Vagina (tissue), 2 donors: ENCODE measurements at places on chromosomes 3 and 15. TPM values are rescaled to one million over a fixed set of nuclear protein-coding genes. Genes with fewer than 3 reads are reported as not detected.
A peak's percentile ranks its signal among the peaks of the same experiment; 100 is the strongest.

GRCh38 chr3:134161898-134162615 lies 88.6 kb downstream of the RYK start:
- no peak for DNase-seq

DNA sequence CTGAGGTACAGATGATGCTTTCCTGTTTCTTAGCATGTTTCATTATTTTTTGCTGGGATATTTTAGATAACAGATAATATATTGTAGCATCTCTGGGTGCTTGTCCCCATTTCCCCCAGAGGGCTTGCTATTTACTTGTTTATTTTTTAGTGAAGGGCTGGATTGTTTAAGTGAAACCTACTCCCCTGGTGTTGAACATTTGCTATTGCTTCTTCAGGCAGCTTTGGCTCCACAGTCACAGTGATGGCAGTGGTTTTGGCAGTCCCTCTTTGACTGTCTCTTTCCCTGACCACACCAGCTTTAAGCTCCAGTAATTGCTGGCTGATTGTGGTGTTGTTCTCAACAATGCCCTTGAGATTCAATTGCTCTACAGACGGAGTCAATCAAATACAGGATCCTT lies 128.9 kb downstream of the KLF13 start:
- no peak for DNase-seq

DNA sequence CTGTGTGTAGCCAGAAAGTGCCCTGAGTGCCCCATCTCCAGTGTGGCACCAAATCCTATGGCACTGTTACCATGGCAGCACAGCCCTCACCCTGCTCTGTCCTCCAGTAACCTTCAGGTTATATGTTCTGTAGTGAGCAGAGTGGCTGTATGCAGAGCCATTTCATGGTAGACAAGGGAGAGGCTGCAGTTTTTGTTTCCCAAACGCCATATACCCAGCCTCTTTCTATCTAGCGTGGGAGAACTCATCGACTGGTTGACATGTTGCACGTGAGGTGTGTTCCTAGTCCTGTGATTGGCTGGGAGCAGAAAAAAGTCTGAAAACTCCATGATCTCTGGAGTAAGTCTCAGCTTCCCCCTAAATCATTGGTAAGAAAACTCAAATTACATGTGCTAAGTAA lies 2.0 kb downstream of the SIDT1 start:
- no peak for DNase-seq

GRCh38 chr3:188370081-188370830 lies 216.3 kb downstream of the LPP start:
- DNase-seq = no peak

- DNase-seq = no peak
Observed at GRCh38 chr3:4852780-4853748, 126.2 kb upstream of the BHLHE40 start.

DNA sequence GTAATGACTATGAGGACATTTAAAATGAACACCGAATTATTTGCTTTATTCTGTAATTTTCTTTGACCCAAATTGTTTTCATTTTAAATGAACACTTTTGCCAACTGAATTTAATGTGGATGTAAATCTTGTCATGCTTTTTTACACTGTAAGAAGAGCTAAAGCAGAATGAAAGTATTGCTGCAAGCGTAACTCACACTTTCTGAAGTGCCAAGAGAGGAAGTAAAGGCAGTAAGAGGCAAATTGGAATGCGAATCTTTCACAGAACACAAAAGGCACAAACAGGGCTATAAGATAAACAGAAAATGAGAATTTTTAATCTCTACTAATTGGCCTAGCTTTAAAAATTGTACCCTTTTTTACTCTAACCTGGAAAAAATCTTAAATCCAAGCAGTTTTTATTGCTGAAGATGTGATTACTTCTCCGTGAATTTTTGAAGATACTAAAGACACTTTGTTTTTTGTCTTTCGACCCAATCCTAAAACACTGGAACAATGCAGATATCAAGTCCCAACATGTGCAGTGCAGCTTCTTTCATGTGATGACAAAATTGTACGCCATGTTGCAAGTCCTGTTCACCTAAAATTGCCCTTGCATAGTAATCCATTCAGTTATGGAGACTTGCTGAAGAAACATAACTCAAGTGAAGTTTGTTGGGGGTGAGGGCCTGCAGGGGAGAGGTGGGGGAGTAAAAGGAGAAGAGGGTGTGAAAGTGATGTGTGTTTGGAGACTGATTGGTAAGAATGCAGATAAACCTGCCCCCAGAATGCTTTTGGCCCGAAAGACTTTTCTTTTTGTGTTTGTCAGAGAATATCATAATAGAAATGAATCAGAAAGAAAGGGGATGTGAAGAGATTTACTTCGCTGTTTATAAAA lies 1.4 kb downstream of the ARID3B start:
- no peak for DNase-seq

DNA sequence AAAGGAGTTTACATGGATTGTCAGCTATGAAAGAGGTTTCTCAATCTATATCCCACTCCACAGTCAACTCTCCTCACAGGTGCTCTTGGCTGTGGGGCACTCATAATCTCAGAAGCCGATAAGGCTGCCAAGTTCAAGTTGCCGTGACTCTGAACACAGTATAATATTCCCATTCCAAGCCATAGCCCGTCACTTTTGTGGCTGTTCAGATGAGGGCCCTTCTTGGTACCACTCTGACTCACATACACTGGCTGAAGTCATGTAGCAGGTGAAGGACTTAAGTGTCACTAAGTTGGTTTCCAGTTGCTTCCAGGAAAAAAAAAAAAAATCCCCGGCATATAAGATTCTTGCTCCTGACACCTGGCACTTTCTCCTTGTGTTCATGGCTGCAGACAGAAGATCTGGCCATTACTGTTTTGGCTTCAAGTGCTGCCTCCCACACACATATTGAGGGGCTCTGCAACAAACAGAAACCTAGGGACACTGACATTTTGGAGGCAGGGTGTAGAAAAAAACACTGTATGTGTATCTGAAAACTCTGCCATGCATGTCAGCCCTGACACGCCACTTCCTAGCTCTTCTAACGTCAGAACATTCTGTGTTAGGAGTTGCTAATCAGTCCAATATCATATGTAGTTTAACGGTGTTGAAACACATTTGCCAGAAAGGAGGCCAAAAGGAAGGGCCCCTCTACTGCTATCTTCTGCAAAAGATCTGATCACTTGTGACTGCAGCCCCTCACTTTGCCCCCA lies 170.2 kb upstream of the ICE2 start:
- no peak for DNase-seq

GRCh38 chr3:171309906-171310359 lies 150.3 kb downstream of the TNIK start:
- DNase-seq = no peak

- no peak for DNase-seq
Observed at GRCh38 chr3:133443649-133444422, 44.0 kb downstream of the BFSP2 start.

DNA sequence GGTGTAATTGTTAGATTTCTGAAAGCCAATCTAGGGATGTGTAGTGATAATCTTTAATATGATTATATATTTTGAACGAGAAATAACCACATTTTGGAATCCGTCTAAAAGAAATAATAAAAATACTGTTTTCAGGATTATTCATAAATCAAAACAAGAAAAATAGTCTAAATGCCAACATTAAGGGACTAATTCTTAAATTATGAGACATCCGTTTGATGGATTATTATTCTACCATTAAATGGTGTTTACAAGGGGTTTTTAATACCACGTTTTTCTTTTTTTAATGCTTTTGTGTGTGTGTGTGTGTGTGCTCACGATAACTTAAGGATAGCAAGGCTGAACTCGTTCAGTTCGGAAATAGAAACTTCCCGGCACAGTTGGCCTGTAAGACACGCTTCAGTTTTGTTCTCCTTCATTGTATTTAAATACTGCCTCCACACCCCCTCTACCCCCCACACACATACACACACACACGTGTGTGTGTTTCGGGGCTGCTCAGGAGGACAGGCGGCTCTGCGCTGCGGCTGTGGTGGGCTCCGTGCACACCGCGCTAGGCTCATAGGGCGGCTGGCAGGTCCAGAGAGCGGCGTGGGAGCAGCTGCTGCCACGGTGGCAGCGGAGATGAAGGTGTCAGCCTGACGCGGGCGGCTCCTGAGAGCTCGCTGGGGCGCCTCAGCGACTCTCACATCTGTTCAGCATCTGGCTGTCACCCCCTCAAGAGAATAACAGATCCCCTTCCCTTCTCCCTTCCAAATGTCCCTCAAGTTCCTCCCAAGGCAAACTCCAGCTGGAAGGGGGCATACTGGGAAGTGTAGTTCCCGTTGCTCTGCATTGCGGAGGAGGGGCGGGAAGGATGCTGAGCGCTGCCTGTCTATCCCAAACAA lies 23.0 kb upstream of the ANP32A start:
- no peak for DNase-seq

DNA sequence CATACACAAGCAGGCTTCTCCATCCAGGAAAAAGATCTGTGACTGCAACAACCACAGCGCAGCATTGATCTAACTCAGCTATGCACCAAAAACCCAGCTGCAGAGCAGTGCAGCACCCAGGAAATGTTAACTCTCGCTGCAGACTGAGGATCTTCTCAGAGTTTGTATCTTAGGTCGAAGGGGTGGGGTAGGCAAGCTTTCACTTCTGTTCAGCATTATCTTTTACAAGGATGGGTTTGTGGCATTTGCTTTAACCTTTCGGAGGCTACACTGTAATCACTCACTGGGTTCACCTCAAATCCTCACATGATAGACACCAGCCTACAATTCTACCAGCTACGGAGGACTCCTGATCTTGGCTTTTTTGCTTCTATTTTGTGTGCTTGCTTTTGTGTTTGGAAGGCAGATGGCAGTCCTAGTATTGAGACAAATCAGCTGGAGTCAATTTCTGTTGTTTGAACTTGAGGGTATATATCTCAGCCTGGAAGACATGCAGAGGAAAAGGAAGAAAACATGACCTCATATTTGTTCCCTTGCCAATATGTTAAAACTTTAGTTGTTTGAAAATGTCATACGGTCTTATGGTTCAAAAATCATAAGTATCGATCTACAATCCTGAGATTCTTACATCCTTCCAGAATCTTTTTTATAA lies 25.2 kb downstream of the LRRK1 start:
- no peak for DNase-seq

GRCh38 chr15:66498501-66499386 lies 1.2 kb upstream of the SNAPC5 start:
- DNase-seq = no peak

DNA sequence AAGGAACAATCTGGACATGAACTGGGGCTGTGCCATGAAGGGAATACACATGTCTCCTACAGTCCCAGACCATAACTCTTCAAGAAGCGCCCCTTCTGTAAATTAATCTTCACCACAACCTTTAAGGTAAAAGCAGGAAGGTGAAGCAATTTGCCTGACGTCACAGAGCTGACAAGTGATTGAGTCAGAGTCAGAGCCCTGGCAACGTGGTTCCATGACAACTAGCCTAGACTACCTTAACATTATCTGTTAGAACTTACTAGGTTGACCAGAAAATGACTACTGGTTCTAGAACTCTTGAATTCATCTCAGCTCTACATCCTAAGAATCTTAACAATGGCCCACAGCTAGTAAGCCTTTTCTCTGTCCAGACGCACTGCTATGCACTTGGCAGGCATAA lies 124.6 kb downstream of the NTRK3 start:
- no peak for DNase-seq

GRCh38 chr3:107208100-107208499 lies 169.1 kb upstream of the CCDC54 start:
- no peak for DNase-seq

- no peak for DNase-seq
Observed at GRCh38 chr3:53120336-53120735, 9.9 kb downstream of the RFT1 start.

- DNase-seq = no peak
Observed at GRCh38 chr15:101459579-101460300, 29.8 kb downstream of the PCSK6 start.

GRCh38 chr3:10247679-10248183 lies 528 bp upstream of the TATDN2 start:
- no peak for DNase-seq

- no peak for DNase-seq
Observed at GRCh38 chr3:77699125-77699691, 659.3 kb downstream of the ROBO2 start.

DNA sequence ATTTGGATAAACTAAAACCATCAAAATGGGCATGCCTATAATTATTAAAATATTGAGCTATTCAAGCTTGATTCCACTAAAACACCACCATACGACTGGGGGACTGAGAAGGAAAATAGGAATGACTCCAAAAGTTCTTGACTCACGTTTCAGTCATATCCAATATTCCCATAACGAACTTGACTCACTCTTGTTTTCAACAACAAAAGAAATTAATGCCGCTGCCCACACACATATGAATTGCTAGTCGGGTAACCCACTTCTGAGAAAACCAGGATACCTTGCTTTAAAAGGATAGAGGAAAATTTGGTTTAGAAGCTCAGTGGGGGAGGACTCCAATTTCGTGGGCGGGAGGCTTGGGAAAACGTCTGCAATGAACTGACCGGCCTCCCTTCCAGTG lies 5.2 kb downstream of the HTR3C start:
- DNase-seq = no peak

GRCh38 chr3:101828276-101828675 lies 21.0 kb upstream of the NFKBIZ start:
- DNase-seq = no peak

GRCh38 chr15:57198131-57198530 lies 178.2 kb upstream of the CGNL1 start:
- DNase-seq = no peak

GRCh38 chr3:103513003-103513402 lies 1078.2 kb downstream of the ZPLD1 start:
- no peak for DNase-seq

DNA sequence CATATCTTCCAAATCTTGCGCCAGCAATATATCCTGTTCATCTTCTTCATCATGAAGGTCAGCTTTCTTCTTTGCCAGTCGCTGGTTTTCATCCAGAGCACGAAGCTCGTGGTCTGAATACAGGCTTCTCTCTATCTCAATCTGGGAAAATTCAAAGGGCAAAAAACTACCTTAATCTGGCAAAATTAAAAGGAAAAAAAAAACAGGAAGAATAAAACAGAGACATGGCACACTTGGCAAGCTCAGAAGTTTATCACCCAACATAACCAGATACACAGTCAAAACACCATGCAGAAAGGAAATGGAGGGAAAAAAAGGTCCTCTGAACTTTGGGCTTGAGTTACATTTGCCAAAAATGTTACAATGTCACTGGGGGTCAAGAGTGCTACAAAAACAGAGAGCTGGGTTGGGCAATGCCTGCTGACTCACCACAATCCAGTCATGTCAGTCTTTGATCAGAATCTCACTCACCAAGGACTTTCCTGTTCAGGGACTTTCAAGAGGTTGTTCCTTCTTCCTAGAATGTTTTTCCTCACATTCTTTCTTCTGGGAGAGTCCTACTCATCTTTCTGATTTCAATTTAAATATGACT lies 1.5 kb downstream of the MRPL46 start:
- peak; percentile 25 for DNase-seq

- no peak for DNase-seq
Observed at GRCh38 chr3:151008699-151009098, 36.2 kb upstream of the CLRN1 start.

The TMC3 gene
- 2.7 TPM for total RNA-seq

The KCNAB1 gene
- 3.9 TPM for total RNA-seq

The TRIM42 gene
- total RNA-seq = not detected

The TNNC1 gene
- total RNA-seq = 1.7 TPM

The ITIH4 gene
- total RNA-seq = 5.9 TPM

The ISG20 gene
- 15.7 TPM for total RNA-seq

The GOLGA6L7 gene
- not detected for total RNA-seq

The GPR149 gene
- total RNA-seq = not detected

The LRRC3B gene
- 0.74 TPM for total RNA-seq

The CASR gene
- not detected for total RNA-seq

The RAD18 gene
- total RNA-seq = 35.4 TPM
